Renal pelvis (tissue), 12 donors: ENCODE measurements at places on chromosomes 12 and 14. TPM values are rescaled to one million over a fixed set of nuclear protein-coding genes. Genes with fewer than 3 reads are reported as not detected.

Gene AQP6
- 28.6 TPM for polyA plus RNA-seq

Gene RERGL
- polyA plus RNA-seq = 6.8 TPM

GRCh38 chr14:103600503-103600902, 28.5 kb upstream of the KLC1 start:
- DNase-seq = no peak

DNA sequence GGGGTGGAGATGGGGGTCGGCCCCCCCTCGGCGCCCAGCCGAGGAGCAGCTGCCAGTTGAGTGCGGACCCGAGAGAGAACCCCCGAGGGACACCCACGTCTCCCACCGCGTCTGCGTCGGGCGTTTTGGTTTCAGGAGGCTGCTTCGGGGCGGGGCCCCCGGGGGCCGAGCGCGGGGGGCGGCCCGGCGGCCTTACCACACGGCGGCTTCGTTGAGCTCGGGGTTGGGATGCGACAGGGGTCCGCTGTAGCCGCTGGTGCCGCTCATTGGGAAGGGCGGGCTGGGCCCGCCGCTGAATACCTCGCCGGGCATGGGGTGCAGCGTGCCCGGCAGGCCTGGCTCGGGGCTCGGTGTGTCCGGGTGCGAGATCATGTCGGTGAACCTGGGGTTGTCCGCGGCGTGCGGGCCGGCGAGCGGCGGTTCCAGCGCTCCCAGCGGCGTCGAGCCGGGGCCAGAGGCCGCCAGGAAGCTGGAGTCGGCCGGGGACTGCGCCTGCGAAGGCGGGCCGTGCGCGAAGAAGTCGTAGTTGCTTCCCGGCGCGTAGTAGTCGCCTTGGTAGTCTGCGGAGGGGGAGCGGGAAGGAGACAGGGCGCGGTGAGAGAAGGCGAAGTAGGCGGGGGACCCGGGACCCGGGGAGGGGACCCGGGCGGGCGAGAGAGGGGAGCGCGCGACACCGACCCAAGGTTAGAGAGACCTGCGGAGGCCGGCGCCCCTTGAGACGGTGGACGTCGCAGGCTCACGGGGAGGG, 8.5 kb downstream of the LHX5 start:
- no peak for DNase-seq

DNA sequence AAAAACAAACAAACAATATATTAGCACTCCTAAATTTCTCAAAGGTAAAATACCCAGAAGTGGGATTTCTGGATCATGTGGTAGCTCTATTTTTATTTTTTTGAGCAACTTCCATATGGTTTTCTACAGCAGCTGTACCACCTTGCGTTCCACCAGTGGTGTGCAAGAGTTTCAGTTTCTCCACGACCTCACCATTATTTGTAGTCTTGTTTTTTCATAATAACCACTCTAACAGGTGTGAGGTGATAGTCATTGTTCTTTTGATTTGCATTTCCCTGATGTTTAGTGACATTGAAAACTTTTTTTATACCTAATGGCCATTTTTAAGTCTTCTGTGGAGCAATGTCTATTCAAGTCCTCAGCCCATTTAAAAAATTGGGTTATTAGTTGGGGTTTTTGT, 127.3 kb upstream of the SLC38A2 start:
- DNase-seq = no peak

- DNase-seq = no peak
Observed at GRCh38 chr14:73180385-73180805, 44.1 kb downstream of the PSEN1 start.

DNA sequence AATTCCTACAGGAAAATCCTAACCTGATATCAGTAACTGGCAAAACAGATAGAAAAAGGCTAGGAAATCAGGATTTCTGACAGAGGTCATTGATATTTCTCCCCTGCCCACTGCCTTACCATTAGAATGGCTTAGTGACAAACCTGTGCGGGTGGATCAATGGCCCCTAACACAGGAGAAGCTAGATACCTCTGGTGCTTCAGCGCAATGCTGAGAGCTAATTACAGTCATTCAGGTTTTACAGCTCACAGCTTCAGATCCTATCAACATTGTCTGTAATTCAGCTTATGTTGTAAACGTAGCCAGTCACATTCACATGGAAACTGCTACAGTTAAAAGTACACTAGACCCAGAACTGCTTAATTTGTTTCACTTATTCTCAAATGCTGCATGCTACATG, 17.4 kb upstream of the SLC10A1 start:
- DNase-seq = no peak
